ENCODE measurements at places on chromosomes 2 and 18.

DNA sequence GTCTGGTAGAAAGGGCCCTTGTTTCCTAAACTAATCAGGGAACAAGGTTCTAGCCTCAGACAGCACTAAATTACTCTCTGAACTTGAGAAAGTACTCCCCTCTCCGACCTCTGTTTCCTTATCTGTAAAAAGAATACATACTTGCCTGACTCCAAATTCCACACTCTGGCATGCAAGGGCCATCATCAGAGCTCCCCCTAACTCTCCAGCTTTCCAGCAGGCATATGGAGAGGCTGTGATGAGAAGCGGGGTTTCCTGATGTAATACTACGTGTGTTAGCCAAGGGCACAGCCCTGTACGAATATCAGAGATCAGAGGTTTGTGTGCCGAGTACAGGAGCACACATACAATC is 1.8 kb upstream of the EVA1A start:
- DNase-seq = no peak

GRCh38 chr2:219851801-219852481 is 224.5 kb downstream of the SLC4A3 start:
- no peak for DNase-seq

- DNase-seq = no peak
These were observed 64.1 kb upstream of the ZNF532 start for GRCh38 chr18:58800582-58800981.

DNA sequence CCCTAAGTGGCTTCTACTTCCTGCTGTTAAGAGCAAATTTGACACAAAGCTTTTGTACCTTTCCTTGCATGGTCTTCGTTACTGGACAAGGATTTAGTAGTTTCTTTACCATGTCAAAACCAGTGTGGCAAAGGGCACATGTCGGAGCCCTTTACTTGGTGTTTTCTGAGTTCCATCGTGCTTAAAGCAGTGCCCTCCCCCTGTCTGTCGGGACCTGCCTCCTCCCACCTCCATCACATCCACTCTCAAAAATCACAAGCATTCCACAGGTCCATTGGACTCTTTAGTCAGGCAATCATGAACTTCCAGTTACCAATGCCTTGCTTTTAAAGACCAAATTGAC is 763 bp downstream of the CCDC141 start:
- DNase-seq = no peak

GRCh38 chr2:108491848-108492247 is 42.4 kb upstream of the LIMS1 start:
- DNase-seq = no peak

DNA sequence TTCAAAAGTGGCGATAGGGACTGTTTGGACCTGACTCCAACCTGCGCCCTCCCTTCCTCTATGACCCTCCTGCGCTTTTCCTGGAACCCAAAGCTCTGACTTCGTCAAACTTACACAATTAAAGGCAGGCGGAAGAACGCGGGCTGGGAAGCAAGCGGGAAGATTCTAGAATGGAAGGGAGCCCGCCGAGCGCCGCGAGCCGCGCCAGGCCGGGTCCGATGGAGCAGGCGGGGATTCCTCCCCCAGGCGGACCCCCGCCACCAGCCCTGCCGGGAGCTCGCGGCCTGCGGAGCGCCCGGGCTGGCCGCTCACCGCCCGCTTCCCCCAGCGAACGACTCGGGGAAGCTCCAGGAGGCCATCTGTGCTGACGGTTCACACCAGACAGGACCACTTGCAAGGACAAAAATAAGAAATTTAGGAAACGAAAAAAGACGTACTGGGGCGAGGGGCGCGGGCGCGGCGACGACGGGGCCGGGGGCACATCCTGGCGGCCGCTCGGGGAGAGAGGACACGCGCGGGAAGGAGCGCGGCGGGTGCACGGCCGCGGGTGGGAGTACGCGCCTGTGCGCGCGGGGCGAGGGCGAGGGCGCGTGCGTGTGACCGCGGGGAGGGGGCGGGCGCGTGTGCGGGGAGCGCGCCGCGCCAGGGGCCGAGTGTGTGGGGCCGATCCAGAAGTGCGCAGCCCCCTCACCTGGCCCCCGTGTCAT is 1.1 kb upstream of the SALL3 start:
- peak; percentile 56 for DNase-seq

DNA sequence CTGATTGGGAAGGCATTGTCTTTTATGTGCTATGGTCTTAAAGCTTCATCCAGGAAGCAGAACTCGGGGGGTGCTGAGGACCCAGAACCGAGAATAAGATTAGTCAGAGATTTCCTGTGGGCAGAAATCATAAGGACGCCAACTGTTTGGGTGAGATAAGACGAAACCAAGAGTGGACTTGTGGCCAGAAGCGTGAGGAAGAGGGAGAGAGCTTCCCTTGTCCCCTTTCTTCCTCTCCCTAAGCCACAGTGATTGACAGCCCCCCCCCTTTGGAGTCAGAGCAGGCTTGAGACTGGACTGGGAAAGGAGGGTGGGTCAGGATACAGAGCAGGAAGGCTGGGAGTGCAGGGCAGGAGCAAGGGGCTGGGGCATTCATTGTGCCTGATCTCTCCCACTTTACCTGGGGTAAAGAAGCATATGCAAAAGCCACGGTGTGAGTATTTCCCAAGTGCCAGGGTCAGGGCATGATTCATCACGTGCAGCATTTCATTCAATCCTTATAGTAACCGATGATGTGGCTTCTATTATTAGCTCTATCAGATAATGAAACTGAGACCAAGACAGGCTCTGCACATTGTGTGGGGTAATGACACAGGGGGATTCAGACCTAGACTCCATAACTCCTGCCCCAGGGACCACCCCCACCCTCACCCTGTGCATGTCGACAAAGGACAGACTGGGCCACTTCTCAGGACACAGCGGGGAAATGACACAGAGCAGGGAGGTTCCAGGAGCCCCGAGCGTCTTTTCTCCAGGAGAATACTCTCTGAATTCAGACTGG is 3.0 kb upstream of the IL1RN start:
- no peak for DNase-seq

DNA sequence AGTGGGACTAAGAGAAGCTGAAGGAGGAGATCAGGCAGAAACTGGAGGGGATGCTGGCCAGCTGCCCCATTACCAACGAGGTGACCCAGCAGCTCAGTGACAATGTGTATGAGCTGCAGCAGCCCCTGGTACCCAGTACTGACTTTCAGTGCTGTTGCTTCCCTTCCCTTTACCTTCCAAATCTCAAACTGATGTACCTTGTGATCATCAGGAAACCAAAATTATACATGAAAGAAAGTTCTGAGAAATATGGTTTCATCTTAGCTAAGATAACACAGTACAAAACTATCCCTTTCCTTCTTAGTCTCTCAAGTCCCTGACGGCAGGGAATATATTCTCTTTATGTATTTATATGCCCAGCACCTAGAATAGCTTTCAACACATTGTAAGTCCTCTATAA is 52.3 kb upstream of the CERS6 start:
- DNase-seq = no peak

GRCh38 chr18:56641714-56642337 is 3.4 kb upstream of the TXNL1 start:
- DNase-seq = no peak

- DNase-seq = no peak
These were observed 3.0 kb upstream of the RTKN start for GRCh38 chr2:74444498-74445318.

DNA sequence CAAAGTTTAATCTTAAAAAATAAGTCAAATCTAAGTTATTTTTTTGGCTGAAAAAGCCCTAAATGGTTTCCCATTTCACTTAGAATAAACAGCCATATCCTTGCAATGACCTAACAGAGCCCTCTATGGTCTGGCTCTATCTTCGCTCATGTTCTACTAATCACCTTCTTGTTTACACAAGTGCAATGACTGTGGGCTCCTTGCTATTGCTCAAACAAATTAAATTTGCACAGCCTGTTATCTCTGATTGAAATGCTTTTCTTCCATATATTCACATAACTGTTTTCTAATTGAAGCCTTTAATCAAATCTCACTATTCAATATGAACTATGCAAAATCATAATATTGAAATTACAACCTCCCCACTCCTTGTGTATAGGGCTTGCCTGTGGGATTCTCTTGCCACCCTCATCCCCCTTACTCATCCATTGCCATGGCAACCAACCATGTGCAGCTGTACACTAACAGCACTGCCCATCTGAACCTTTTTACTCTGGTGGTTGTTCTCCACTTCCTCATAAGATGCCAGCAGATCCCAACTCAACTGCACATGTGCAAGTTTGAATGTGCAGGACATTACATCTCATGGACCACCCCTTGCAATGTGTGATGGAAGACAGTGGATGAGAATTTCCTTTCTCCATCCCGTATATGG is 1083.2 kb downstream of the SOCS6 start:
- DNase-seq = no peak

DNA sequence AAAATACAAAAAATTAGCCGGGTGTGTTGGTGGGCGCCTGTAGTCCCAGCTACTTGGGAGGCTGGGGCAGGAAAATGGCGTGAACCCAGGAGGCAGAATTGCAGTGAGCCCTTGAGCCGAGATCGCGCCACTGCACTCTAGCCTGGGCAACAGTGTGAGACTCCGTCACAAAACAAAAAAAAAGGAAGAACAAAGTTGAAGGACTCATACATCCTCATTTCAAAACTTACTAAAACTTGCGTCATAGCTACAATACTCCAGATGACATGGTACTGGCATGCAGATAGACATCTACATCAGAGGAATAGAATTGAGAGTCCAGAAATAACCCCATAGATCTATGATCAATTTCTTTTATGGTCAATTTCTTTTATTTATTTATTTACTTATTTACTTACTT is 13.6 kb upstream of the CYP27C1 start:
- no peak for DNase-seq

DNA sequence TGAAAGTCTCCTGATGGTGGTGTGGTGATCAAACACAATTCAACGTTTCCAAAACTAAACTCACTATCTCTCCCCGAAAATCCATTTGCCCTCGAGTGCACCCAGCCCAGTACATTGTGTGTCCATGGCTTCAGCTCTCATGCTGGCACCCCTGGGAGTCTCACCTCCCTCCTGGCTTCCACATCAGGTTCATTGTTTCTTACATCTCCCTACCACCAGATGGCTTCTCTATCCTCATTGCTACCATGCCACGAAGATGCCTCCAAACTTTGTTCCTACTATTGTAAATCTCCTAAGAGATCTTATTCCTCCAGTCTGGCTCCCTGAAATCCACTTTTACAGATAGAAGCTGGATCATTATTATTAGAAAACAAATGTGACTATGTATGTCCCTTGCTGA is 197.0 kb downstream of the MYT1L start:
- no peak for DNase-seq

DNA sequence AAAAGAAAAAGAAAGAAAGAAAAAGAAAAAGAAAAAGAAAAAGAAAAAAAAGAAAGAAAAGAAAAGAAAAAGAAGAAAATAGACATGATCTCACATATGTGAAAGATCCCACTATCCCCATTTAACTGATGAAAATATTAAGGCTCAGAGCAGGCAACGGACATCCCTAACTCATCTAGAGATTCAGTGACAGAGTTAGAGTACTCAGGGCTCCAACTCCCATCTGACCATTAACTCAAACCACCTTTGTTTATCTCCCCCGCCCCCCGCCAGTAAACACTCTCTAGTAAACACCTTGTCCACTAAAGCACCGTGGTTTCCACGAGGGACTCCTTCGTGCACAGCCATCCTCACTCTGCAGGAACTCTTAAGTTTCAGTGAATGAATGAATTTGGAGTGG is 142.9 kb downstream of the TGIF1 start:
- DNase-seq = no peak

GRCh38 chr2:209525331-209525730 is 101.5 kb downstream of the MAP2 start:
- DNase-seq = no peak

DNA sequence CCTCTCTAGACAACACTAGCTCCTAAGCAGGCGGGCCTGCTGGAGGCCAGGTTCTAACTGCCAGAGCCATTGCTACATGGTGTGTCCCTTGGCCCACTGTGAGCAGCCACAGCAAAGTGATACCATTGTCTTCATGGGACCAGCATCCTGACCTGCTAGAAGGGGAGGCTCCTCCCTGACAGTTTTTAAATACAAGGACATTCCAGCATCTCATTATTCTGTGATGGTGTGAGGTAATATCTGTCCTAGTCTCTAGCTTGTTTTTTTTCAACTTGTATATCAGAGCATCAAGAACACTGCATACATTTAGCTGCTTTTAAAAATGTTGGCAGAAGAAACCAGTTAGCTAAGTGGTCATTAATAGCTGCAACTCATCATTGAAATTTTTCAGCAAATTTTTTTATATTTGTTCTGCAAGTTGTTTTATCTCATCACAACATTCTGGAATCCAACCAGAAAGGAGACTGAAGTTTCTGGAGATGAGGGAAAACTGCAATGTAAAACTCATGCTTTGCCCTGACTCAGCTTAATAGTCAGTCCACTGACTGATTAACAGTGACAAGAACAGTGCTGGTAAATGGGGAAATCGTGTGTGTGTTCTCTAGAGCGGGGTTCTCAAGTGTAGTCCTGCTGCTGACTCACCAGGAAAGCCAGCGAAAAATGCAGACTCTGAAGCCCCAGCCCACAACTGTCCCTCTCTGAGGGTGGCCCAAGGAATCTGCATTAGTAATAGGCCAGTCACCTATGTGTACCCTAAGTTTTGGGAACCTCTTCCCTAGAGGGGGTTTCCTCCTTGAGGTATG is 17.8 kb downstream of the MAPRE3 start:
- no peak for DNase-seq

DNA sequence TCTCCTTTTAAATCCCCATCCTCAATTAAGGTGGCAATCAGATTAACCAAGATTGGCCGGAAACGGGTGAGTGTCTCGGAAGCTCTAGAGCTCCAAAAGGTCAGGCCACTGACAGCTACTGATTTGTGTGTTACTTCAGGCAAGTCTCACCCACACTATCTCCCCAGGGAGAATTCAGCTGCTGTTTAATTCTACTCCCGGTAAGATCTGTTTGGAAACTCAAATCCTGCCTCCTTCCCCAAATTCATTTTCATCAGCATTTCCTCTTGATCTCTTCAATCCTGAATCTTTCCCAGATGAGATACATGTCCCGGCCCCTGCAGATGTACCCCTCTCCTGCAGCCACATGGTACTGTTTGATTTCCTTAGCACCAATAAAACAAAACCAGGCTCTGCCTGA is 34.9 kb downstream of the EFR3B start:
- DNase-seq = no peak

DNA sequence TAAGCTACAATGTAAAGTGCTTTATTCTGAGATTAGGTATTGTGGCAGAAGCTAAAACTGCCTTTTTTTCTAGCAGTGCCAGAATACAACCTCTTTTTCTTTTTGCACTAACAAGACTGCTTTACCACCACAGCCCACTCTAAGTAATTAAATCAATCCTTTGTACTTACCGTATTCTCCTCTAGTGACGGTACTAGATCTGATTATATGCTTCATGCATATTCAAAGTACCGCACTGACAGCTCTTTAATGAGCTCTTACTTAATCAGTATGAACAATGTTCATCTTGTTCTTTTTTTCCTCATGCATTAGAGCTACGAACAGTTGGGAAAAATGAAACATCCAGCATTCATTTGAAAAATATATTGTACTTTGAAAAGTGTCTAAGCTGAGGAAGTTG is 16.1 kb upstream of the OTX1 start:
- DNase-seq = no peak
